Germinal center (tissue), 1 donor: ENCODE measurements at places on chromosomes 2 and 18.

GRCh38 chr2:85353876-85354285 is 447 bp downstream of the RETSAT start:
- DNase-seq, result peak; percentile 13

GRCh38 chr18:48391868-48392267 is 17.3 kb downstream of the ZBTB7C start:
- no peak for DNase-seq

DNA sequence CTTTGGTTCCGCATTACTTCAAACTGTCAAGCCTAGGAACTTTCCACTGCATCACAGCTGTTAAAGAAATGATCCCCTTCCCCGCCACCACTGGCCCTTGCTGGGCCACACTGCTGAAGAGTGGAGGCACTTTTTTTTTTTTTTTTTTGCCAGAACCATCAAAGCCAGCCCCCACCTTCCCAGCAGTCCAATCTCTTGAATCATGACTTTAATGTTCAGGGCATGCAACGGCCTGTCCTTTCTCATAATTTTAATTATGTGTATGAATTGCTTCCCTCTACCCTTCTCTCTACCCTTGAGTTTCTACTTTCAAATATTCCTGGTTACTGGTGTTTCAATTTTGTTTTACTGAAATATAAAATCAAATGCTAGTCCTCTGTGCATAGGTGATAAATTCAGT is 102.1 kb upstream of the LMAN1 start:
- no peak for DNase-seq

GRCh38 chr2:191250986-191251385 is 5.8 kb downstream of the MYO1B start:
- DNase-seq, result no peak

- DNase-seq, result no peak
Measured at GRCh38 chr2:139078376-139078775, 298.2 kb upstream of the NXPH2 start.
